Mammary epithelial cell (primary cell): ENCODE measurements at places on chromosomes 16 and 17.
A peak's percentile ranks its signal among the peaks of the same experiment; 100 is the strongest.

- DNase-seq = peak; percentile 64
These were observed 1.4 kb downstream of the CMTM2 start for GRCh38 chr16:66580605-66581209.

DNA sequence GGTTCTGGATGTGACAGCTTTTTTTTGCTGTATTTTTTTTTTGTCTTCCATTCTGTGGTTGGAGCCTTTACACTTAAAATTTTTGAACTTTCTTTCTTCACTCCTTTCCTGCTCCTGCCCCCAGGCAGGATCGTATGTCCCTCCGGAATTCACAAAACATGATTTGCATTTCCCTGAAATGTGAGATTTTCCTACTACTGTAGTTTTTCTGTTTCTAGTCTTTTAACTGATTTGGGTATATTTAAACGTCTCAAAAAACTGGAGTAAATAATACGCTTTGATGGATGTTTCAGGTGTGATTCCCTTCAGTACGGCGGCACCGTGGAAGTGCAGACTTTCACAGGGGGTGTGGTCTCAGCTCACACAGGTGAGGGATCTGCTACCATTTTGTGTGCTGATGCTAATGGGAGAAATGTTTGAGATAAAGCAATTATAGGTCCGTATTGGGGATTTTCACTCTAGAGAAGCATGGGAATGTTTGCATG, 686 bp downstream of the SRCAP start:
- no peak for DNase-seq

DNA sequence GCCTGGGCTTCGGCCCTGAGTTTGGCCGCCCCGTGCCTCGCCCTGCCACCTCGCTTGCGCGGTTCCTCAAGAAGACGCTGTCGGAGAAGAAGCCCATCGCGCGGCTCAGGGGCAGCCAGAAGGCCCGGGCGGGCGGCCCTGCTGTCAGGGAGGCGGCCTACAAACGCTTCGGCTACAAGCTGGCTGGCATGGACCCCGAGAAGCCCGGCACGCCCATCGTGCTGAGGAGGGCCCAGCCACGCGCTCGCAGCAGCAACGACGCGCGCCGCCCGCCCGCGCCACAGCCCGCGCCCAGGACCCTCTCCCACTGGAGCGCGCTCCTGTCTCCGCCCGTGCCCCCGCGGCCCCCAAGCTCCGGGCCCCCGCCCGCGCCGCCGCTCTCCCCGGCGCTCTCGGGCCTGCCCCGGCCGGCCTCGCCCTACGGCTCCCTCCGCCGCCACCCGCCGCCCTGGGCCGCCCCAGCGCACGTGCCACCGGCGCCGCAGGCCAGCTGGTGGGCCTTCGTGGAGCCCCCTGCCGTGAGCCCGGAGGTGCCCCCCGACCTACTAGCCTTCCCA, 12.0 kb downstream of the MYO15A start:
- DNase-seq = no peak

DNA sequence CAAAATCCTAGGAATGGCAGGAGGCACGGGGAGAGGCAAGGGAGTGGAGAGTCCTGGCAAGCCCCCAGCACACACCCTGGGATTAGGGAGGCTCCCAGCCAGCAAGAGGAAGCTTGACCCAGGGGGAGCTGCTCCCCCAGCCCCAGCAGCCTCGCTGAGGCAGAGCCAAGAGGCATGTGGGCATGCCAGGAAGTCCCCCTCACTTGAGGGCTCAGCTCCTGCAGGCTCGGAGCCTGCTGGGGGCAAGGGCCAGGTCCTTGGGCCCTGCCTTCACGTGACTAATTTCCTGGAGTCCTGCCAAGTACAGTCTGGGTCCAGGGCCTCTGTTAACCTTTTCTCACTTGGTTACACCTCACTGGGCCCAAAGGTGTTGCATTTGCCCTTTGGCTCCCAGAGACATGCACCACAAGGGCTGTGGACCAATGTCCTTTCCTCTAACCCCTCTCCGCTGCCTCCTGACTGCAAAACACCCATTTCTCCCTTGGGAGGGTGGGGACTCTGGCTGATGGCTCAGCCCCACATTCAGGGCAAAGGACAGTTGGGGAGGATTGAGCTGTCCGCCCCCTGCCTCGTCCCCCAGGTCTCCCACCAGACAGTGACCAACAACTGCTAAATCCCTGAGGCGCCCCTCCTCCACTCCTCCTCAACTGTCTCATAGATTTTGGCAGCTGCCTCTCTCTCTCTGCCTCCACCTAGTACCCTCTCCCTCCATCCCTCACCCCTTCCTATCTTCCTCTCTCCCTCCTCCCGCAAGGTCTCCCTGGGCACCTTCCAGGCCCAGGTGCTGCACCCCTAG, 4.4 kb upstream of the SLC47A2 start:
- no peak for DNase-seq

DNA sequence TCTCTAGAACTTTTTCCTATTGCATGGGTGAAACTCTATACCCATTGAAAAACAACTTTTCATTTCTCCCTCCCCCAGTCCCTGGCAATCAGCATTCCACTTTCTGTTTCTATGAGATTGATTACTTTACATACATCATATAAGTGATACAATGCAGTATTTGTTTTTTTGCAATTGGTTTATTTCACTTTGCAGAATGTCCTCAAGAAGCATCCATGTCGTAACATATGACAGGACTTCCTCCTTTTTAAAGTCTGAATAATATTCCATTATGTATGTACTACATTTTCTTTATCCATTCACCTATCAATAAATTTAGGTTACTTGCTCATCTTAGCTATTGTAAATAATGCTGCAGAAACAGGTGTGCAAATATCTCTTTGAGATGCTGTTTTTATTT, 8.8 kb downstream of the IL21R start:
- no peak for DNase-seq

DNA sequence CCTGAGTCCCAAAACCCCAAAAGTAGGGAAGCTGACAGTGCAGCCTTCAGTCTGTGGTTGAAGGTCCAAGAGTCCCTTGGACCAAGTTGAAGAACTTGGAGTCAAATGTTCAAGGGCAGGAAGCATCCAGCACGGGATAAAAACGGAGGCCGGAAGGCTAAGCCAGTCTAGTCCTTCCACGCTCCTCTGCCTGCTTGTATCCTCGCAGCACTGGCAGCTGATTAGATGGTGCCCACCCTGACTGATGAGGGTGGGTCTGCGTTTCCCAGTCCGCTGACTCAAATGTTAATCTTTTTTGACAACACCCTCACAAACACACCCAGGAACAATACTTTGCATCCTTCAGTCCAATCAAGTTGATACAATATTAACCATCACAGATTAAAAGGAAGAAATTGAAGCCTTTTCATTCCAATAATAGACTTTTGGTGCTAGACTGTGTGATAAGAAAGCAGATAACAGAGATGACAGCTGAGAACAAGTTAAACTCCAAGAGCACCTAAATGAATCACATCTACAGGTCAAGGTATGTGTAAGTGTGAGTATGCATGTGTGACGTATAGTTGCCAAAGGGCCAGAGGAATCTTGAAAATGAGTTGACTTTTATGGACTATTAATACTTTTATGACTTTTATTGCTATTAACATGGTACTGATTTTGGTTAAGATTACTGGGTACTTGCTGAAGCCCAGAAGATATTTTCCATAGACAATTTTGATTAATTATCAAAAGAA, 933.5 kb upstream of the SOX9 start:
- peak; percentile 61 for DNase-seq

DNA sequence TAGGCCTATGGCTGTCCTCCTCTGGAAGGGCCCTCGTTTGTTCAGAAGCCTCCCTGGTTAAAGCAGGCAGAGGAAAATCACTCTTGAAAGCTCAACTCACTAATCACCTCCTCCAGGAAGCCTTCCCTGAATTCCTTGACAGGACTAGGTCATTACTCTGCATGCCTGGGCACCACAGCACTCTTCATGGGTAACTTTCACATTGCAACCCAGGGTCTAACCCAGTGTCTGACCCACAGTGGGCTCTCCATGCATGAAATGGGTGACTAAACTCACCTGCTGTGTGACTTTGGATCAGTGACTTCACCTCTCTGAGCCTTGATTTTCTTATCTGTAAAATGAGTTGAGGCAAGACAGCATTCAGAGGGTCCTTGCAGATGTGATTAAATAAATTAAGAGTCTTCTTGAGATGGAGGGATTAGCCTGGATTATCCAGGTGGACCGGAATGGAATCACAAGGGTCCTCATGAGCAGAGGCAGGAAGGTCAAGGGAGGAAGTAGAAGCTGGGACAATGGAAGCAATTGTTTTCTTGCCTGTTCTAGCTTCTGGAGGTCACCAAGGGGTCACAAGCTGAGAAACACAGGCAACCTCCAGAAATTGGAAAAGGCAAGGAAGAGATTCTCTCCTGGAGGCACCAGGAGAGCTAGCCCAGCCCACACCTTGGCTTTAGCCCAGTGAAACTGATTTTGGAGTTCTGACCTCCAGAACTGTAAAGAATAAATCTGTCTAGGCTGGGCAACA, 3.8 kb upstream of the RAI1 start:
- DNase-seq = no peak

DNA sequence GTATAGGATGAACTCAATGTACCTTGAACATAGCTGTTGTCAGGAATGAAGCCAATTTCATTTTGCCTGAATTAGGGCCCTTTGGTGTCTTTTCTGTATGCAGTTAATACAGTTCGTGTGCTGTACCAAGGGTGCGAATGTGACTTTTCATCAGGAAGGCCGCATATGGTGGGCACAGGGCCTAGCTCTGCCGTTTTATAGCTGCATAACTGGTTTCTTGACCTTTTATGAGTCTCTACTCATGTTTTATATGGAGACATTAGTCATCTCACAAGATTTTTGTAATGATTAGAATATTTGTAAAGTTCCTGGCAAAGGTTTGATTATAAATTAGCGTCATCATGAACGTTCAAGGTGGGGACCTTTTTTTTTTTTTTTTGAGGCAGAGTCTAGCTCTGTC, 511.6 kb downstream of the MAF start:
- DNase-seq = no peak

DNA sequence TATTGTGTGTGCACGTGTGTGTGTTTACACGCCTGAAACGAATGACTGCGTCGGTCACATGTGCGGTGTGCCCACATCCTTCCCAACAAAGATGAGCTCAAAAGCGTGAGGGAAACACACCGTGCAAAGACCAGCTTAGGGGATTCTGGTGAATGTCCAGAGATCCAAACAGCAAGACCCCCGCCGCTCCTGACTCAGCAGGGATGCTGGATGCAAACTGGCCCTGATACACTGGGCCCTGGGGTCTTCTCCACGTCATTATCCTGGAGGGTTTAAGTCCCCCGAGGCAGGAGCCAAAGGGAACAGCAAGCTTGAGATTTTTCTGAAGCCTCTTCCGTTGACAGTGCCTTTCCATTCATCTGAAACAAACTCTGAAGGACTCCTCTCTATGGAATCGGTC, 59.2 kb downstream of the TBC1D16 start:
- DNase-seq = no peak

DNA sequence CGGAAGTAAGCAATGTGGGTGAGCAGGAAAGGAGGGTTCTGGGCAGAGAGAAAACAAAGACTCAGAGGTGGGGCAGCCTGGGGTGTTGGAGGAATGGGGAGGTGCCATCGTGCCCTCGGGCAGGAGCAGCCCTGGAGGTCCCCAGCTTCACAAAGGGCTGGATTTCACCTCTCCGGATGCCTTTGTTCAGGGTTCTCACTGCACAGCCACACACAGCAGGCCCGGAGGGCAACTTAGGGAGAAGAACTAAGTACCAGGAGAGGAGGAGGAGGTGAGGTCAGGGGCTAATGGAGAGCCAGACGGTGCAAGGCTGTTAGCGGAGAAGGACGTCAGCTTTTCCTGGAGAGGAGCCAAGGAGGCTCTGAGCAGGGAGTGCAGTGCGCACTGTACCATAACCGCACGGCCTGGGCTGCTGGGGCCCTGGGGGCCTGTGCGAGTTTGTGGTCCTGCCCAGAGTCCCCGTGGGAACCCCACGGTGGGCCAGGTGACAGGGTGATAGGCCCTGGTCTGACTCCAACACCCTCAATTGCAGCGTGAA, 9.3 kb downstream of the ARRB2 start:
- no peak for DNase-seq

- no peak for DNase-seq
These were observed 31.9 kb downstream of the REXO5 start for GRCh38 chr16:20838240-20838639.

DNA sequence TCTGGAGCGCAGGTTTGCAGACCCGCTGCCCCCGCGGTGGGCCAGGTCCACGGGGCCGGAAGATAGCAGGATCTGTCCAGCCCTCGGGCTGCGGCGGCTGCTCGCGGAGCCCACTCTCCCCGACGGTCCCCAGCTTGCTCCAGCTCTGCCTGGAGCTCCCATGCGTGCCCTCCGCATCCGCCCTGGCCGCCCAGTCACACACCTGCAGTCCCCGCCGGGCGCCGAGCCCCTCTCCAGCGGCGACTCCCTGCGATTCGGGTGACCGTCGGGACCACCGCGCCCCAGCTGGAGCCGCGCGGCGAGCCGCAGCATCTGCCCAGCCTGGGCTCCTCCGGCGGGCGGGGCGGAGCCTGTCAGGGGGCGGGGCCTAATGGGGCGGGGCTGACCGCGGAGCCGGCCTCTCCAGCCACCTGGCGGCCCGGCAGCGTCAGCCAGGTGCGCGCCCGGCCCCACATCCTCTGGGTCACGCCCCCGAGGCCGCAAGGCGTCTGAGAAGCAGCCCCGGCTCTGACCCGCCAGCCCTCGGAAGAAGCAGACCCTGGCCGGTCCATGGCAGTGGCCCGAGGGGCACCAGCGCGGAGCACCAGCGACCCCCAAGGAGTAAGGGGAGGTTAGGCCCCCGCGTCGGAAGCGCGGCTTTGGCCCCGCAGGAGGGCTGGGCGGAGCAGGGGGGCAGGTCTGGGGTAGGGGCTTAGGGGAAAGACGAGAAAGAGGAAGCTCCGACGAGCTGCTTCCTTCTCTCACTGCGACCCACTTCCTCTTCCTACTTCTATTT, at the start of gene PIK3R5:
Gene PIK3R5, minus strand, starts transcription at position 314 of the 775 bp plus-strand sequence. CDS start 54,213 bp downstream, outside the sequence.
- DNase-seq = peak; percentile 39

DNA sequence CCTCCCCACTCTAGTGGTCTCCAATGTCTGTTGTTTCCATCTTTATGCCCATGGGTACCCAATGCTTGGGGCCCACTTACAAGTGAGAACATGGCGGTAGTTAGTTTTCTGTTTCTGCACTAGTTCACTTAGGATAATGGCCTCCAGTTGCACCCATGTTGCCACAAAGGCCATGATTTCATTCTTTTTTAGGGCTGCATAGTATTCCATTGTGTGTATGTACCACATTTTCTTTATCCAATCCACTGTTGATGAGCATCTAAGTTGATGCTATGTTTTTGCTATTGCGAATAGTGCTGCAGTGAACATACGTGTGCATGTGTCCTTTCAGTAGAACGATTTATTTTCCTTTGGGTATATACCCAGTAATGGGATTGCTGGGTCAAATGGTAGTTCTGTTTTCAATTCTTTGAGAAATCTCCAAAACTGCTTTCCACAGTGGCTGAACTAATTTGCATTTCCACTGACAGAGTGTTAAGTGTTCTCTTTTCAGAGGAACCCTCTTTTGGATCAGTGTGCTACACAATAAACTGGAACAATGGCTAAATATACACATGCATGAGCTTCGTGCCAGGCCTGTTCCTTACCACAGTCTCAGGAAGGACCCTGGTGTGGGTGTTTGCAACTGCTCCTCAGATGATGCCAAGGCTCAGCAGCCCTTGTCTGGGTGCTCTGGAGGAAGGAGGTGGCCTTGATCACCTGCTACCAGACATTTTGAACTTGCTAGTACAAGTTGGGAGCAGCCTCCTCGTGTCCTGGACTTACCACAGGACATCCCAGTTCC, 34.4 kb downstream of the KNOP1 start:
- no peak for DNase-seq

GRCh38 chr17:69743091-69743490, 328.6 kb downstream of the MAP2K6 start:
- DNase-seq = no peak
